Transverse colon (tissue), 4 donors: ENCODE measurements at places on chromosomes 6 and 20. TPM values are rescaled to one million over a fixed set of nuclear protein-coding genes. Genes with fewer than 3 reads are reported as not detected.
A peak's percentile ranks its signal among the peaks of the same experiment; 100 is the strongest.

Gene CST5
- not detected for total RNA-seq

Gene BHLHE23
- not detected for total RNA-seq

Gene TINAG
- 86.4 TPM for total RNA-seq

Gene ATP6V1G2
- total RNA-seq = not detected

Gene DEFB124
- not detected for total RNA-seq

DNA sequence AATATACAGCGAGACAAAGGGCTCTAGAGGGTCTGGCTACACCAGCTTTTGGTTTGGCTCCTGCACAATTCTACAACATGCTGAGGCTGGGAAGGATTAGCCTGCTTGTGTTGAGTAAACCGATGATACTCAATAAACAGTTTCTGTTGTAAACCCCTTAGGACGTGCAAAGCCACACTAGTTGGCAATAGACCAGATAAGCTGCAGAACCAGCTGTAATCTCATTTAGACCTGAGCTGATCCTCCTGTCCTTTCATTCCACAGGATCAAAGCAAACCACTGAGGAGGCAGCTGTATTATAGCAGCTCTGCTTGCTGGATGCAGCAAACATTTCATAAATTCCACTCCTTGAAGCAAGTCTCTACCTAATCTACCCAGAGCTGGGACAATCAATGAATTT is 79.7 kb downstream of the MMS22L start:
- no peak for DNase-seq

- no peak for DNase-seq
These were observed 15.5 kb downstream of the EEF1E1 start for GRCh38 chr6:8086755-8087306.

DNA sequence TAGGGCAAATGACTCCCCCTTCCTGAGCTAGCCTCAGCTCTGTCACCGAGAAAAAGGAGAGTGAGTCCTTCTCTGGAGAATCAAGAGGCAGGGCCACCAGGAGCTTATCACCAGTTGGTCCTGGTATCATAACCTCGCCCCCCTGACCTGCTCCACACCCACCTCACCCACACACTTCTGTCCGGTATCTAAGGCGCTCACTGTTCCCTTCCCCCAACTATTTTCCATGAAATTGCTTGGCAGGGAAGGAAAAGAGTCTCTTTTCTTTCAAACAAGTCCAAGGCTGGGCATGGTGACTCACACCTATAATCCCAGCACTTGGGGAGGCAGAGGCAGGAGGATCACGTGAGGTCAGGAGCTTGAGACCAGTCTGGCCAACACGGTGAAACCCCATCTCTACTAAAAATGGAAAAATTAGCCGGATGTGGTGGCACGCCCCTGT is 77.6 kb downstream of the ZMYND8 start:
- DNase-seq = no peak

DNA sequence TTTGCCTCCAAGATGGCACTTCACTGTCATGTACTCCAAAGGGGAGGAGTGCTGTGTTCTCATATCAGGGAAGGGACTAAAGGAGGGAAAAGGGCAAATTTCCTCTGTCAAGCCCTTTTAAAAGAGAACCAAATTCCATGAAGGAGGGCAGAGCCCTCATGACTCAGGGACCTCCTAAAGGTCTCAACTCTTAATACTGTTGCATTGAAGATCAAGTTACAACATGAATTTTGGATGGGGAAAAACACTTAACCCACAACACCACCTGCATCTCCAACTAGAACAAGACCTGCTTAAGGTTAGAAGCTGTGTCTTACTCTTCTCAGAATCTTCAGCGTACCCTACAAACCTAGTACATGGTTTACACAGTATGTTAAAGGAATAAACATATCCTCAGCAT is 23.7 kb upstream of the FBXO30 start:
- DNase-seq = no peak

DNA sequence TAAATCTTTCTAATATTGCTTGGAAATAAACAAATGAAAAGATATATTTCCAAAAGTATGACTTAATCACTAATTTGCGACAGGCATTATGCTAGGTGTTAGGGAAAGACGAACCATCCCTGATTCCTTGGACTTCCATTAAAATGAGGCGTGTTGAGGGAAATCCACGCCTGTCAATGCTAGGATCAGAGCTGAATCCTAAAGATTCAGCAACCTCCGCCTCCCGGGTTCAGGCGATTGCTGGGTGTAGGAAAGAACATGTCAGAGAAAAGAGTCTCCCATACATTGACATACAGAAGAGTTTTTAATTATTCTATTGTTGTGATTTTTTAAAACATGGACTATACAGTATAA is 16.8 kb upstream of the PRSS16 start:
- DNase-seq = no peak

- peak; percentile 15 for DNase-seq
These were observed 255.4 kb downstream of the ATXN1 start for GRCh38 chr6:16505711-16506357.

DNA sequence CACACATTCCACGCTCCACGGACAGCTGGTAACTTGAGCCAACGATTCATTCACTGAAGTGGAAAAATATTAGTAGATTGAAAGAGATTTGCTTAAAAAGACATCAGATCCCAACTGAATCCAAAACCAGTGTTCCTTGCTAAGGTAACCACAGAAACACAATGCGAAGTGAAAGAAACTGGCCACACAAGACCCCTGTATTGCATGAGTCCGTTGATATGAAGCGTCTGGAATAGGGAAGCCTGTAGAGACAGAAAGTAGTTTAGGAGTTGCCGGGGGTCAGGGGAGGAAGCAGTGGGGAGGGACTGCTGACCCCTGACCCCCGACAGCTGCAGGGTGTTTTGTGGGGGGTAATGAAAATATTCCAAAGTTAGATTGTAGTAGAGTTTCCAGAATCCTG is 10.0 kb downstream of the PCK1 start:
- DNase-seq = no peak

DNA sequence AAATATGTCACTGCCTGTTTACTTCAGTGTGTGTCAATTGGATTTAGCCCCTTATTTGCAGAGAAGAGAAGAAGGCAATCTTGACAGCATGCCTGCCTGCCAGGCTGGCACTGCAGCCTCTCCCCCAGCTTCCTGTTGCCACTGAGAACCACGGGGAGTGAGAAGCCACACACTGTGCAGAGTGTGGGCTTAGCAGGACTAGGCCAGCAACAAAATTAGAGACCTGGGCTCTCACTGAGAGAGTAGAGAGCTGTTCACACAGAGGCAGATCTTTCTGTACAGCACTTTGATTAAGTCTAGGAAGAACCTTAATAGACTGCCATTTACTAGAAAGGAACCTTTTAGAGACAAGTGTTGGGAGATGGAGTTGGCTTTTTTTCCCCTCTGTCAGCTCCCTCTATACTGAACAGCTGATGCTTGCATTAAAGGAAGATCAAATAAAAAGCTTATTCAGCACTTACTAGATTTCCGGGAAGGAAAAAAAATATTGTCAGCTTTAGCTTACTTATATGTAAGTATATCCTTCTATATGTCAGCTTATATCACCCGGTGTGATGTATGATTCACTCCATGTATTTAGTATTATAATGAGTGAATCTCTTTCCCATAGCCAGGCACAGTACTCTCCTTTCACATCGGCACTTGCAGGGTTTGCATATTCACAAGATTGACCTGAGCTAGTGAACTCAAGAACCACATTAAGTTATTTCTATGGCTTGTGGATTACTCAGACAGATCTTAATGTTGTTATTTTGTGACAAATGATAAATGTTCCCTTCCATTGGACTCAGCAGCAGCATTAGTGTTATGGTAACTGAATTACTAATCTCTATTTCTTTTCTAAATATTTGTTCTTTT is 851.0 kb upstream of the EPHA7 start:
- DNase-seq = no peak

- DNase-seq = no peak
These were observed 162.1 kb downstream of the PTPRK start for GRCh38 chr6:128358244-128358776.

DNA sequence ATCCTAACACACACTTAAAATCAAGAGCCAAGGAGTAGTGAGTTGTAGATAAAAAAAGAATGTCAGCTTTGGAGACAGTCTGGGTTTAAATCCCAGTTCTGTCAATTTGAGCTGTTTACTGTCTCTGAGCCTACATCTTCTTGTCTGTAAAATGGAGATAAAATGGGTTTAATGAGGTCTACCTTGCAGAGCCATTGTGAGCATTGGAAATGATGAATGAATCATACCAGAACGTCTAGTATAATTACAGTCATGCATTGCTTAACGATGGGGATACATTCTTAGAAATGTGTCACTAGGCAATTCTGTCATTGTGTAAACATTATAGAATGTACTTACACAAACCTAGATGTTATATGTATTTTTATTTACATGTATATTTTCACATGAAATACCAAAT is 17.6 kb upstream of the SGK2 start:
- DNase-seq = no peak

DNA sequence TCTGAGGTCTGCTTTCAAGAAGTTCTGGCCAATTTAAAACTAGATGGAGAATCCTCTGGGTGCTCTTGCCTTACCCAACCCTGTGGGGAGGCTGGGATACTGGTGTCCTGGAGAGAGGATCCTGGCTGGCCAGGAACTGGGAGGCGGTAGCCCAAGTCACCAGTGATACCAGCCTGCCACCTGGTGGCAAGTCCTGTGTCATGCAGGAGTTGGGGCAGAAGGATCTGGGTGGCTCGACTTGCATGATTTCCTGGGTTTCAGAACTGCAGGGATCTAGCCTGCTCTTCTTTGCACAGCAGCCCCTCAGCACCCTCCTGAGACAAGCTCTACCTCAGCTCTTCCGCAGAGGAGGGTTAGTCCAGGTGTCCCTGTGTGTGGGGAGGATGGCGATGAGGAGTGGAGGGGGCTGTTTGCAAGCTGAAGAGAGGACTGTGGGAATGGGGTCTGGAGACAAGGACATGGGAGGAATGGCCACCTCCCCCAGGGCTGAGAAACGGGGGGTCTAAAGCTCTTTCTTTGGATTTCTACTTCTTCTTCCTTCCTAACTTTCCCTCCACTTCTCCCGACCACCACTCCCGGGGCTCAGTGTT is 4.2 kb downstream of the KCNK17 start:
- DNase-seq = peak; percentile 79

DNA sequence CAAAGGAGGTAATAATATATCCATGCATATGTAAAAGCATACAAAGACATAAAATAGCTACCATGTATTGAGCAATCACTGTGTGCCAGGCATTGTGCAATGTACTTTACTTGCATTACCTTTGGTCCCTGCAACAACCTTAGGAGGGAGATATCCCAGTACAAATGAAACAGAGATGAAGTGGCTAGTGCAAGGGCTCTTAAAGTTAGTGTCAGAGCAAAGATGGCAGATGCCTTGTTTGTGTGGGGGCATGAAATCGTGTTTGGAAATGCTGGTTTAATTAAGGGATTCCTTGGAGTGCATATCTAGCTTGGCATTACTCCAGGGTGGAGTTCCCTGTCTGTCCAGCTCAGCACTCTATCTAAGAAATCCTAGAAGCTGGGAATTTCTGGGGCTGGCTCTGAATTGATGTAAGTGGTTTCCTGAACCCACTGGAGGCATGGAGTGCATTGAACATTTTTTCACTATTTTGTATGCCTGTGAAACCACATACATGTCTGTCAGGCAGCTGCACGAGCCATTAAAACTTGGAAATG is 9.8 kb downstream of the PAQR8 start:
- no peak for DNase-seq

GRCh38 chr6:20542927-20543602 is 8.8 kb downstream of the CDKAL1 start:
- no peak for DNase-seq

GRCh38 chr6:113539202-113539601 is 317.9 kb upstream of the MARCKS start:
- DNase-seq = no peak
